ENCODE measurements at places on chromosomes 4 and X.

- DNase-seq: no peak
Measured at GRCh38 chr4:156481845-156482244, 489.8 kb downstream of the PDGFC start.

DNA sequence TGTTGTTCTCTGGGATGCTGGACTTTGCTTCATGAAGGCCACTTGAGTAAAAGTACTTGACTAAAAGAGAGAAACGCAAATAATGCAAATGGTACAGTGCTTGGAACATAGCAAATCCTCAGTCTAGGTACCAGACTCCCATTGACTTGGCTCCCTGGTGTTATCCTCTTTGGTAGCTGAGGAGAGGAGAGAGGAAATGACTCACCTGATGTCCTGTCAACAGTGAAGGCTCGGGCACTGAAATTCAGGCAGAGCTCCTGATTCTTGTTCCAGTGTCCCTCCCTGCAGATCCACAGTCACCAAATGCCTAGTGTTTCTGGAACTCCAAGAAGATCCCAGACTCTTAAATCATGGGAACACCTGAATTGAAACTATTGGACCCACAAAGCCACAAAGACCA lies 22.5 kb upstream of the TCEAL4 start:
- DNase-seq: no peak

DNA sequence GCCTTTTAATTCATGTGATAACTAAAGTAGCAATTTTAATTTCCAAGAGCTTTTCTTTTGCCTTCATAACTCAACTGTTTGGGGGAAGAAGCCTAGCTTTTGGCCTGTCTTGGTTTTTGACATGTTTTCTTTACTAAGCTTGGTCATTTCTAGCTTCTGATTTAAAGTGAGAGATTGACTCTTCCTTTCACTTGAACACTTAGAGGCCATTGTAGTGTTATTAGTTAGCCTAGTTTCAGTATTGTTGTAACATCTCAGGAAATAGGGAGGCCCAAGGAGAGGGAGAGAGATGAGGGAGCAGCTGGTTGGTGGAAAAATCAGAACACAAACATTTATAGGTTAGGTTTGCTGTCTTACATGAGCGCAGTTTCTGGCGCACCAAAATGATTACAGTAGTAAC lies 44.8 kb downstream of the DCLK2 start:
- no peak for DNase-seq

- no peak for DNase-seq
Measured at GRCh38 chrX:72316408-72317110, 10.8 kb upstream of the CITED1 start.

DNA sequence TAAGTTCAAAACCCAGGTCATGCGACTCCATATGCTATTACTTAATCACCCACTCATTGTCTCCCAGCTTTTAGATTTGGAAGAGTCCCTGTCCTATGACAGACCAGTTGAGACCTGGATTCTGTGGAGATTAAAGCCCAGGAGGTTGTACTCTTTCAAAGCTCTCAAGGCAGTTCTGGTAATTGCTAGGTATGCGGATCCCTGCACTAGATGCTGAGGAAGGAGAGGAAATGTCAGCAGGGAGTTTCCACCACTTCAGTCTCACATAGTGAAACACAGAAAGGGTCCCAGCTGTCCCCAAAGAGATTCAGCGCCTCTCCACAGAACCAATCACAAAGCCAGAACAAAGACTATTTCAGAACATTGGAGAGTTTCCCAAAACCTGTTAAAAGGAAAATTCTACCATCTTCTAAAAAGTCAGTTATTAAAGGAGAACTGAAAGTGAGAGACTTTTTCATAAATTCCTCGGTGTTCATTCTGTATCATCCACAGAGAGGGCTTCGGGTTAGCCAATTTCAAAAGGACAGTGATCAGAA lies 53.4 kb downstream of the IRF2 start:
- DNase-seq: no peak

DNA sequence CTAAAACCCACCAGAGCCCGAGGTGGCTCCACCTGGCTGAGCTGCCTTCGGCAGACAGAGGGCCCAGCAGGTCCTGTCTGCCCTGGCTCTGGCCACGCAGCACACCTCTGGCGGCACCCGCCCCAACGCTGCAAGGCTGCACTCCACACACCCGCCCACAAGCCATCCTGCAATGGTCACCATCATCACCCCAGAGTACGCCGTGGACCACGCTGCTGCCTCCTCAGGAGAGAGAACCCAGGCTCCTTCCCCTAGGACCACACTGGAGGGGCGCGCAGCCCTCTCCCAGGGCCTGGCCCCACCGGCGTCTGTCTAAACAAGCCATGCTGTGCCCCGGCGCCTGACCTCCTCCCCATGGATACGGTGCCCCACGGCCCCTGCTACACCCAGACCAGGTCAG lies 39.6 kb upstream of the CPLX1 start:
- no peak for DNase-seq

- DNase-seq: no peak
Measured at GRCh38 chr4:8004066-8004465, 64.4 kb upstream of the AFAP1 start.

DNA sequence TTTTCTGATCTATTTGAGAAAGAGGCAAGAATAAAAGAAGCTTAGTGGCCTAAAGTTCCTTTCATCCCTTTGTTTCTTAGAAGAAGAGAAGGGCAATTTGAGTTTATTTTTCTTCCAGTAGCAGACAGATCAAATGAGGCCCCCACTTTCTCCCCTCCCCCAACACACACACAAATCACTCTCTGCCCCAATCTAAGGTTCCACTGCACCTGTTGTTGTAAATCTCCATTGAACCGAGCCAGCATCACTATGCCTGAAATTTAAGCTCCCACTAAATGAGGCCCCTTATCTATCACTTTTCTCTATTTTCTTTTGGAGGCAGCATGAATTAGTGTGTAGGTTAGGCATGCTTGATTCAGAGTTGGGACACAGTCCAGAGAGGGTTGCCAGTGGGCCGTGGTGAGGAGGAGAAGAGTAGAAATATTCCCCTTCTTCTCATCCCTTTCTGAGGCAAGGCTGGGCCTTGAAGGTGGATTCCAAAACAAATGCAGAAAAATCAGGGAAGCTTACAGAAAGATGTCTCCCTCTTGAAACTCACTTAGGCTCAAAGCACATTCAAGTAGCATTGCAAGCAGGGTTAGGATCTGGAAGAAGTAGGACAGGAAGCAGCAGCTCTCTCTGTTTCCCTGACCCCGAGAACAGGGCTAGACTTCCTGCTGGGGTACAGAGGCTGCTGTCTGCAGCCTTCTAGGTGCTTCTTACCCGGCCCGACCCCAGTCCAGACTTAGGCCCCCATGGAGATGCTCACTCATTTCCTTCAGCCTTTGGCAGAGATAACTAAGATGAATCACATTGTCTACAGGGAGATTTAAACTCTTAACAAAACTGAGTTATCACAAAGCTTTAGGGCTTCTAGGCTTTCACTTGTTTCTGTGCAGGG lies 70.7 kb downstream of the RASL11B start:
- DNase-seq: no peak

GRCh38 chr4:7771541-7772507 lies 167.8 kb downstream of the AFAP1 start:
- DNase-seq: no peak

DNA sequence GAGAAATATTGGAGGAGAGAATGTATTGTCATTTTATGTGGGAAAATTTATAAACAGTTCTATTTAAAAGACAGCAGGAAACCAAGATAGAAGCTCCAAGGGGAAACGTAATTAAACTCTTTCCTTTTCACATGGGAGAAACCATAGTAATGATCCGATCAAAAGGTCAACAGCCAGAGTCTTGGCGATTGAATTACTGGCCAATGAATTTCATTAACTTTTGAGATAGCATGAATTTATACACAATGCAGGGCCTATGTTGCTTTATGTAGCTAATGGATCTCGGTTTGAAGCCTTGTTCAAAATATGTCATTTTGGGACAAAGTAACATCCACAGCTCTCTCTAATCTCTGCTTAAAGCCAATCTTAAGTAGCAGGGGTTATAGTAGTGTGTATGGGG lies 897.5 kb upstream of the NDST4 start:
- no peak for DNase-seq

DNA sequence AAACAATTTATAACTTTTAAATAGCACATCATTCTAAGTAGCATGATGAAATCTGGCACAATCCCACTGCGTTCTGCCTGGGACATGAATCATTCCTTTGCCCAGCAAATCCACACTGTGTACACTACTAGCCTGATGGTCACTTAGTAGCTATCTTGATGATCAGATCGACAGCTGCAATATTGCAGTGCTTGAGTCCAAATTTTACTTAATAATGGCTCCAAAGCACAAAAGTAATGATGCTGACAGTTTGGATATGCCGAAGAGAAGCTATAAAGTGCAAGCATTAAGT lies 86.6 kb upstream of the NPNT start:
- DNase-seq: no peak

DNA sequence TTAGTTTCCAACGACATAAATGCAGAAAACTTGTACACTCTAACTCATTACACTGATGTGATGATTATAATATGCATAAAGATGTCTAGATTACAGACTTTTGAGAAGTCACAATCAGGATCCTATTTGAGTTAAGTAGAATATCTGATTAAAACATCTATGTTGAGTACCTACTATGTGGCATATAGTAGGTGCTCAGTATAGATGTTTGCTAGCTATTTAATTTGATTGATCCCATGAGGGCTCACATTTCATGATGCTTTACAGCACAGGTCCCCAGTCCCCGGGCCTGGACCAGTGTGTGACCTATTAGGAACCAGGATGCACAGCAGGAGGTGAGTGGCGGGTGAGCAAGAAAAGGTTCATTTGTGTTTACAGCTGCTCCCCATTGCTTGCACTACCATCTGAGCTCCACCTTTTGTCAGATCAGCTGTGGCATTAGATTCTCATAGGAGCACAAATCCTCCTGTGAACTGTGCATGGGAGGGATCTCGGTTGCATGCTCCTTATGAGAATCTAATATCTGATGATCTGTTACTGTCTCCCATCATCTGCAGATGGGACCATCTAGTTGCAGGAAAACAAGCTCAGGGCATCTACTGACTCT lies 33.0 kb upstream of the CXCL8 start:
- no peak for DNase-seq

DNA sequence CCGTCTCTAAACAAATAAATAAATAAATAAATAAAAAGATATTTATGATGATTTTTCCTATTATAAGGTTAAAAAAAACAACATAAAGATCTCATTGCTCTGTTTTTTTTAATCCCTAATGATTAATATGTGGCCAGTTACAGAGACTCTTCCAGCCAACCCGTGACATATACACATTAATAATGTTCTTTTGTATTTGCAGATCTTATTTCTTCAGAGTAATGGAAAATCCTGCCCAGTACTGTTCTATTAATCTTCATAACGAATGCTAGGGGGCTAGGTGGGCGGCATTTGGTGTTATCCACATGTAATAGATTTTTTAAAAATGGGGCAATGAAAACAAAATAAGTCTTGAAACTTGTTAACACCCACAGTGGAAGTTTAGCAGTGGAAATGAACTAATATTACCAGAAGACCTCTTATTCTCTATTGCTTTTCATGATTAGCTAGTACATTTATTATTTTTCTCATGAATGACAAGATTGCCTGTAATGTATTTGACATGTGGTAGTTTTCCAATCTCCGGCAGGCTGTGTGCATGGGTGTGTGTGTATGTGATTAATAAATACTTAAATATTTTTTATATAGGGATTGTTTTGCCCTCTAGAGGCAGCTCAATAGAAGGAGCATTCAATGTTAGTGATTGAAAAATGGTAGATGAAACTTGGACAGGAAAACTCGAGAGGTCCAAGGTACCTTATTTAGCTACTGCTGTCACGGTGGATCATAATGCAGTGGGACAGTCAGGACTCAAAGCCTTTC lies 457.4 kb downstream of the IL1RAPL1 start:
- no peak for DNase-seq

DNA sequence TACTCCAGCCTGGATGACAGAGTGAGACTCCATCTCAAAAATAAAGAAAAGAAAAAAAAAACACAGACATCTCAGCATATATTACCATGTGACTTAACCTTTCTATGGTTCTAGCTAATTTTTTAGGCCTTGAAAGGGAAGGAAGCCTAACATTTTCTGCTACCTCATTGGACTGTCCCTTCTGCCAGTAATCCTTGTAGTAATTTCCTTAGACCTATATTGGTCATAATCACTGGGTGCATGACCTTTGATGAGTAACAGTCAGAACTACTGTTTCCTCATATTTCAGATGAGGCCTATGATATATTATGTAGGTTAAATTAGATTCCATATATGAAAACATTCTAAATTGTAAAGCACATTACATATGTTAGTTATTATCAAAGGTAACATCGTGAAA lies 9.6 kb downstream of the XIAP start:
- DNase-seq: no peak

- DNase-seq: no peak
Measured at GRCh38 chr4:144748814-144749555, 103.0 kb downstream of the HHIP start.

- DNase-seq: no peak
Measured at GRCh38 chrX:40098264-40099054, 701 bp upstream of the BCOR start.

- no peak for DNase-seq
Measured at GRCh38 chr4:52919461-52919860, 57.3 kb downstream of the RASL11B start.

- no peak for DNase-seq
Measured at GRCh38 chrX:154784149-154784995, 20.9 kb downstream of the MPP1 start.

- DNase-seq: no peak
Measured at GRCh38 chrX:114976292-114976691, 41.1 kb downstream of the IL13RA2 start.

GRCh38 chrX:14825851-14826250 lies 47.0 kb downstream of the FANCB start:
- no peak for DNase-seq

DNA sequence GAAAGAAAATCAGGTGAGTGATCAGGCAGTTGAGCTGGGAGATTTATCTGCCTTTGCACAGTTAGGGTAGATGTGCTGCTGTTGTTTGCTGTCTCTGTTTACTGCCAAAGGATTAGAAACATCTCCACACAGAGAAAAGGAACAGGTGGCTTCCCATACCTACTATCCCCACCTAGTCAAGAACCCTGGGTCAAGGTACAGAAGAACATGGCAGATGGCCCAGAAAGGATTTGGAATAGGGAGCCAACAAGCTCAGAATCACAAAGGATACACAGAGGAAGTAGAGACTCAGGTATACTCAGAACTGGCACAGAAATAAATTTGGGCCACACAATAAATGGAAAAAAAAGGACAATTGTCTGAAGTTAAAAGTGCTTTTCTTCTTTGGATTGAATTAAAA lies 64.3 kb downstream of the TIGD2 start:
- no peak for DNase-seq

DNA sequence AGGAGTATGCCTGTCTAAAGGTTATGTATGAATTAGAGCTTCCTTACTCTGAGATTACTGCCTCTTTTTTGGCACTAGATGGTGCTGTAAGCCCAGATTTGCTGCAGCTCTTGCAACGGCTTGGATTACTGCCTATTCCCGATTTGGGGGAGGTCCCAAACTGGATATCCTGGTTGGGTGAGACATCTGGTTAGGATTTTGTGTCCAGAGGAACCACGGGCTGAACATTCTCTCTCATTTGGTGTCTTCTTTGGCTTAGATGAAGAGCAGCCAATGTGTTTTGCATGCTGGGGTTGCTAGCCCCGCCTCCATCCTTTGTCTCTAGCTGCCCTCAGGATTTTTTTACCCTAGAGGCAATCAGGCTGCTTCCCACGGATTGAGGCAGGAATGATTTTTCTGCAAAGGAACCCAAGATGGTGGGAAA lies 31.9 kb downstream of the F8A1 start:
- peak; percentile 10 for DNase-seq
